ENCODE measurements at places on chromosomes 3 and 15.

- peaks cover 31% of the 10 kb centered on the region for H3K4me1 ChIP-seq
- DNase-seq = no peak
- no peaks in the 10 kb centered on the region for H3K27me3 ChIP-seq
- no peaks in the 10 kb centered on the region for H3K36me3 ChIP-seq
Measured at GRCh38 chr3:195201295-195201694, 69.7 kb downstream of the XXYLT1 start.

- H3K27ac ChIP-seq = no peak overlapping the region
- H3K36me3 ChIP-seq = no peaks in the 10 kb centered on the region
- H3K27me3 ChIP-seq = no peaks in the 10 kb centered on the region
- no peaks in the 10 kb centered on the region for H3K4me1 ChIP-seq
- no peak overlapping the region for H3K4me3 ChIP-seq
Measured at GRCh38 chr3:26559227-26559626, 63.3 kb upstream of the LRRC3B start.

DNA sequence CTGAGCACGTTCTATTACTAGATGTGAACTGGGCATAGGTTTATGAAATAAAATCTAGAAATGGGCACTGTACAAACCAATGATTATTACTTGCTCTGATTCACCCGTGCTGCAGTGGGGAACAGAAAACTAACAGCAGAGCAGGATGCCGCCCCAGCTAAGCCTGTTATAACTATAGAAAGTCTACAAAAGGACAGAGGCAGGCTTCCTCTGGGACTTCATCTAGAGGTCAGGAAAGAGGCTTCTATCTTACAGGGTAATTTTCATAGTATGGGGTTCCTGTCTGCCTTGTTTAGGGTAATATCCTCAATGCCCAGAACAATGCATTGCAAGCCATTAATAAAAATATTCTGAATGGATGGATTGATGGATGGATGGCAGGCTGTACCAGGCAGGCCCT lies 177.0 kb upstream of the TBL1XR1 start:
- H3K36me3 ChIP-seq = no peaks in the 10 kb centered on the region
- H3K4me1 ChIP-seq = peaks cover 5% of the 10 kb centered on the region
- H3K27me3 ChIP-seq = no peaks in the 10 kb centered on the region
- H3K4me3 ChIP-seq = no peak overlapping the region
- DNase-seq = no peak
- H3K27ac ChIP-seq = no peak overlapping the region

DNA sequence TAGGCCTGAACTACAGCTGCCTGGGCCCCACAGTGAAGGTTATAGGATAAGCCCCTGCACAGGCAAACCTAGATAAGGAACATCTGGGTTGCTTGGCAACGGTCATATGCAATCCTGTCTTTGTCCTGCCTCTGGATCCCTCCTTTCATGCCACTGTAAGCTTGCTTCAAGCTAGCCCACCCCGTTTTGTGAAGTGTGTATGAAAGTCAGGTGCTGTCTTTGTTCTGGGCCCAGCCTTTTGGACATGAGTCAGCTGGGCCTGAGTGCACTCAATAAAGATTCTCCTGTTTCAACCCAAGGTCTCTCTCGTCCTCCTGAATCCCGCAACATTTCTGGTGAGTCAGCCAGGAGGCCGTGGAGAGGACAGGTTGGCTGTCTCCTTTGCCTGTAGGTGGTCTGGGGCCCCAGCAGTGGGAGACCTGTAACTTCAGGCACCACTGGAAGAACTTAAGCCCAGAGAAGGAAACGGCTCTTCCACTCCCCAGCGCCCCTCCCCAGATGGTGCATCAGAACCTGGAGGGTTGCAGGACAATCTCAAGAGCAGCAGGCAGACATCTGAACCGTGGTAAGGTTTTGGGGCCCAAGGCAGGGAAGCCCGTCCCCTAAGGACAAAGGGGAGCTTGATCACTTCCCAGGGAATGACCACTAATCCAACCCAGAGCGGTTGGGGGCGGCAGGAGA lies 8.3 kb upstream of the SLC9C1 start:
- no peaks in the 10 kb centered on the region for H3K27me3 ChIP-seq
- H3K27ac ChIP-seq = no peak overlapping the region
- H3K36me3 ChIP-seq = no peaks in the 10 kb centered on the region
- no peak overlapping the region for H3K4me3 ChIP-seq
- DNase-seq = no peak
- H3K4me1 ChIP-seq = peaks cover 19% of the 10 kb centered on the region

DNA sequence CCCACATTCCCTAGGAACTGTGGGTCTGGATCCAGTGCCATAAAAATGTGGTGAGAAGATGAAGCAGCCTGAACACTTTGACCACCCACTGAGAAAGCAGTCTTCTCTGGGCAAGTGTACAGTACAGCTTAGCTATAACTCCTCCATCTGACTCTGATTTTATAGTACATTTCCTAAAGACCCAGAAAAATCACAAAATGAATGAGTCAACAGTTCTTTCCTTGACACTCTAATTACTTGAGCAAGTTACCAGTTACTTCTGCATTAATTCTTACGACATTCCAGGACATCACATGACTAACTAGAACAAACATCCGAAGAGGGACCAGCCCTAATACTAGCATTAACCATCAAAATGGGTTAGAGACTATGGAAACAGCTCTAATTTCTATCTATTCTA lies 148.1 kb upstream of the PEX5L start:
- no peaks in the 10 kb centered on the region for H3K36me3 ChIP-seq
- H3K4me3 ChIP-seq = no peak overlapping the region
- no peak overlapping the region for H3K27ac ChIP-seq
- no peaks in the 10 kb centered on the region for H3K27me3 ChIP-seq

GRCh38 chr3:189519458-189519857 lies 111.7 kb upstream of the TP63 start:
- no peak overlapping the region for H3K27ac ChIP-seq
- peaks cover 15% of the 10 kb centered on the region for H3K36me3 ChIP-seq
- H3K4me1 ChIP-seq = peaks cover 19% of the 10 kb centered on the region
- no peak overlapping the region for H3K4me3 ChIP-seq

DNA sequence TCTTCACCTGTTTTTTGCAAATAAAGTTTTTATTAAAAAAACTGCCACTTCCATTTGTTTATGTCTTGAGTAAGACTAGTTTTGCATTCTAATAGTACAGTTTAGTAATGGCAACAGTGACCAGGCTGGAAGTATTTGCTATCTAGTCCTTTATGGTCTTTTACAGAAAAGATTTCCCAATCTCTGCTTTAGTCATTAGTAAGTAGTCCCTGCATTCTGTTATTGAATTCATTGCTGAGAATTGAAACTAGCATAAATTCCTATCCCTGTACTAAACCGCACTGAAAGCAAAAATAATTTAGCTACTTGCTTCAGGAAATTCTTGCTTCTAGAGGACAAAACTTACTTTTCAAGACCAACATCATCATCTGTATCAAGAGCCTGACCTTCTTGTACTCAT lies 46.2 kb downstream of the CNTN6 start:
- no peak for DNase-seq
- no peaks in the 10 kb centered on the region for H3K27me3 ChIP-seq
- H3K36me3 ChIP-seq = no peaks in the 10 kb centered on the region
- H3K4me1 ChIP-seq = no peaks in the 10 kb centered on the region

- no peaks in the 10 kb centered on the region for H3K4me1 ChIP-seq
- H3K27me3 ChIP-seq = peaks cover 8% of the 10 kb centered on the region
- no peaks in the 10 kb centered on the region for H3K36me3 ChIP-seq
- no peak for DNase-seq
- no peak overlapping the region for H3K27ac ChIP-seq
Measured at GRCh38 chr15:70356919-70357318, 259.2 kb upstream of the TLE3 start.

GRCh38 chr3:64575211-64575844 lies 112.5 kb downstream of the ADAMTS9 start:
- H3K36me3 ChIP-seq = no peaks in the 10 kb centered on the region
- H3K27me3 ChIP-seq = no peaks in the 10 kb centered on the region
- no peak overlapping the region for H3K4me3 ChIP-seq
- H3K27ac ChIP-seq = no peak overlapping the region
- H3K4me1 ChIP-seq = no peaks in the 10 kb centered on the region

DNA sequence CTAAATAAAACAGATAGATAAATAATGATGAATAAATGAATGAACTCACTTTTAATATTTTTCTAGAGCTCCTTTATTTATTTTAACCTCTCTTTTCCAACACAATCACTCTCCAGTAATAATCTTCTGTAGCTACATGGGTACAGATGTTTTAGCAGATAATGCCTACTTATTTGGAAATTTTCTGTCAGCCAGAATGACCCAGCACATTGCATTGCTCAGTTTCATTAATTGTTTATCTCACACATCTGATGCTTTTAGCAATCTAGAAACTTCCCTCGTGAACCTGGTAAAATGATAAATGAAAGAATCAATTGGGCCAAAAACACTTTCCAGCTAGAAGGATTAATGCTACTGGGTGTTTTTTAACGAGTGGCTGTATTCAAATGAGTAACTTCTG lies 14.9 kb upstream of the MYH15 start:
- DNase-seq = no peak
- H3K4me1 ChIP-seq = no peaks in the 10 kb centered on the region
- H3K36me3 ChIP-seq = no peaks in the 10 kb centered on the region
- H3K27ac ChIP-seq = no peak overlapping the region
- peaks cover 8% of the 10 kb centered on the region for H3K27me3 ChIP-seq

- no peaks in the 10 kb centered on the region for H3K27me3 ChIP-seq
- H3K4me3 ChIP-seq = no peak overlapping the region
- no peaks in the 10 kb centered on the region for H3K36me3 ChIP-seq
- H3K4me1 ChIP-seq = peaks cover under 1% of the 10 kb centered on the region
- H3K27ac ChIP-seq = no peak overlapping the region
Measured at GRCh38 chr3:37779289-37780152, 82.2 kb upstream of the CTDSPL start.

DNA sequence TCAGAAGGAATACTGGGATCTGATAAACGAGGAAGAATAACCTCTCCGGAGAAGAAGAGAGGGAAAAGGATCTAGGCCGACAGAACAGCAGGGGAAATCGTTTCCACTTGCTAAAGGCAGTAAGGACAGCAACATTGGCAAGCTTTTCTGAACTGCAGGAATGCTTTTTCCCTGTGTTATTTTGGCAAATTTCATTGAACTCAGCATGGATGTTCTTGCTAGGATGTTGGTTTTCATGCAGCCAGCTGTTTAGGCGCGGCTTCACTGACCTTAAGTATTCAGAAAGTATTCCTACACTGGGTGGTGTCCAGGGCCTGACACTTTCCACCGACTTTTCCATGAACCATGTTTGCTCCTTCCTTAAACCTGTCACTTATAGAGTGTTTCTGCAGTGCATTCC lies 489.7 kb downstream of the CNTN3 start:
- no peaks in the 10 kb centered on the region for H3K4me1 ChIP-seq
- no peak for DNase-seq
- H3K36me3 ChIP-seq = no peaks in the 10 kb centered on the region
- no peak overlapping the region for H3K27ac ChIP-seq
- H3K27me3 ChIP-seq = no peaks in the 10 kb centered on the region

DNA sequence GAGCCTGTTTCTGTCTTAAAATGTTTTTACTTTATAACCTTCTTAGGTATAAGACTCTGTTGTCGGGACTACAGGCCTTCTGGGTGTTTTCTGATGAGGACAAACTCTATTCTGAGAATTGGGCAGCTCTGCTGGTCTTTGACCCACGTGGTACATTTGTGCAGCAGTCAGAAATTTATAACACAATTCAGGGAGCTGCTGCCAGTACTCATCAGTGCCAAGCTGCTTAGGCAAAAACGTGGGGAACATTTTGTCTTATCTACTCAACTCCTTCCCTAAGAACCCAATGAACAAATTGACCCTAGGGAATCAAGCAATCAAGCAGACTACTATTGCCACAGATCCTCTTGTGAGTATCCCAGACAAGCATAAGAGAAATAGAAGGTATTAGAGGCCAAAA lies 180.7 kb upstream of the PDZRN3 start:
- H3K27ac ChIP-seq = no peak overlapping the region
- no peak overlapping the region for H3K4me3 ChIP-seq
- no peaks in the 10 kb centered on the region for H3K36me3 ChIP-seq
- no peak for DNase-seq
- H3K4me1 ChIP-seq = no peaks in the 10 kb centered on the region

DNA sequence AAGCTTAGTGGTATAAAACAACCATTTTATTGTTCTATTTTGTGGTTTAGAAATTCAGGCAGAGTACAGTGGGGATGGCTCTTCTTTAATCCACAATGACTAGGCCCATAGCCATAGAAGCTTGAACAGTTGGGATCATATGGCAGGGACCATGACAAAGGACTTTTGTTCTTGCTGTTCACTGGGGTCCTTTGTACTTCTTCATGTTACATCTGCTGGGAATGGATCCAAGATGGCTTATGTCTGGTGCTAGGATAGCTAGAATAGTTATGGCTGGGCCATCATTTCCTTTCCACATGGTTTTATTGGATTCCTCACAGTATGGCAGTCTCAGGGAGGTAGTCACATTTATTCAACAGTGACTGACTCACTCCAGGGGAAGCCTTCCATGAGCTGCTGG lies 427.9 kb upstream of the AGTR1 start:
- H3K4me3 ChIP-seq = no peak overlapping the region
- no peaks in the 10 kb centered on the region for H3K4me1 ChIP-seq
- no peak overlapping the region for H3K27ac ChIP-seq
- no peak for DNase-seq
- H3K27me3 ChIP-seq = no peaks in the 10 kb centered on the region

- peaks cover 2% of the 10 kb centered on the region for H3K27me3 ChIP-seq
- no peak for DNase-seq
- H3K36me3 ChIP-seq = no peaks in the 10 kb centered on the region
Measured at GRCh38 chr15:48560321-48561051, 85.0 kb downstream of the FBN1 start.

GRCh38 chr3:1087066-1087560 lies 5.7 kb upstream of the CNTN6 start:
- no peaks in the 10 kb centered on the region for H3K36me3 ChIP-seq
- no peak overlapping the region for H3K27ac ChIP-seq
- no peaks in the 10 kb centered on the region for H3K27me3 ChIP-seq
- H3K4me3 ChIP-seq = no peak overlapping the region

All from activated naive CD8-positive, alpha-beta T cell treated with anti-CD3 and anti-CD28 coated beads, Interleukin-2, amount 50 U/mL, for 24 hours (primary cell).